ENCODE measurements at places on chromosomes 3 and 15. TPM values are rescaled to one million over a fixed set of nuclear protein-coding genes. Genes with fewer than 3 reads are reported as not detected.

- DNase-seq: no peak
Measured at GRCh38 chr3:85182975-85183752, 224.4 kb downstream of the CADM2 start.

DNA sequence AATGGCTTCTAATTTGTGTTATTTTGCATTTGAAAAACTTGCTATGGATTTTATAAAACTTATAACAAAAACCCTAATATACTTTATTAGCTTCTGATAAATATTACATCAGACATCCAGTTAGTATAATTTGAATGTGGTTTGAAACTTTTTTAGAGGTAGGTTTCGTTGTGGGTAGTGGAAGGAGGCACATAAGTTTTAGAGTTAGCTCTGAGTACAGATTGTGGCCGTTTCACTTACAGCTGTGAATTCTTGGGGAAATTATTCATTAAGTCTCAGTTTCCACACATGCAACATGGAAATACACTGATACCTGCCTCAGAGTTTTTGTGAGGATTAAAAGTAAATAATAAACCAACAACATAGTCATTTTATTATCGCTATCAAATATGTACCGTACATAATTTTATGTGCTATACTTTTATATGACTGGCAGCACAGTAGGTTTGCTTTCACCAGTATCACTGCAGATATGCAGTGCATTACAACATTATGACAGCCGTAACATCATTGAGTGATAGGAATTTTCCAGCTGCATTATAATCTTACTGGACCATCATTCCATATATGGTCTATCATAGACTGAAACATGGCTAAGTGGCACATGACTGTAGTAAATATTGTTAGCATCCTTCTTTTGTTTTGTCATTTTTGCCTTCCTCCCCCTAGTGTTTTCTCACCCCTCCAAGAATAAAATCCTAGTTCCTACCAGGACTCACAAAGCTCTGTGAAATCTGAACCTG is 175.6 kb downstream of the AKAP13 start:
- DNase-seq: no peak

- no peak for DNase-seq
Measured at GRCh38 chr3:49725906-49726681, 2.3 kb upstream of the GMPPB start.

DNA sequence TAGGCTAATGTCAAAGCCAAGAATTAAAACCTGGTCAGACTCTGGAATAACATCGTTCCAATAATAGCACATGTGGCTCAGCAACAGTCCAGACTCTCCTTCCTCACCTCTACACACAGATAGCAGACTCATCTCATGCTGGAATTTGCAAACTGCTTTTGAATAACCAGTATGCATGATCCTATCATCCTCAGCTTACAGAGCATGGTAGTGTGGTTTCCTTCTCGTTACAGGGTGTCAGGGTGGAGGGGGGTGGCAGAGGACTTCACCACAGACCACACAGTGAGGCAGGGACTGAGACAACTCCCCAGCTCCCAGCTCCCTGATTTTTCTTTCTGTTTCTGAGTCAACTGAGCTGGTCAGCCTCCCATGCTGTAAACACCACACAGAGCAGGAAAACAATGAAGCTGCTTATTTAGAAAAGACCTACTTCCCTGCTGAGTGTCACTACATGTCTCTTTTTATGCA is 101.6 kb downstream of the RPL22L1 start:
- no peak for DNase-seq

DNA sequence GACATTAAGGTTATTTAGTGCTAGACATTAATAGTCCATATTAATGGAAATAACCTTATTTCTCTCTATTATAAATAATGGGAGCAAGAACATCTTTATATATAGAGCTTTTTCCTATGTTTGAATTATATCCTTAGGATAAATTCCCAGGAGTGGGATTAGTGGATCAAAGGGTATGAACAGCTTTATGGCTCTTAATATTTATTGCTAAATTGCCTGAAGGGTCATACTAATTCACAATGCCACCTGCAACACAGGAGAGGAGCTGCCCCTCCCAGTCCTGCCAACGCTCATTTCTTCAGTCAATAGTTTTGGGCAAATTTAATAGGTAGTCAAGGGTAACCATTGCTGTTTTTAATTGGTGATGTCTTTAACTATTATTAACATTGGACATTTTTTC is 48.9 kb upstream of the POLR2M start:
- DNase-seq: no peak

- no peak for DNase-seq
Measured at GRCh38 chr15:98597666-98598065, 50.7 kb upstream of the IGF1R start.

GRCh38 chr15:54567408-54568035 is 589.3 kb downstream of the UNC13C start:
- DNase-seq: no peak

DNA sequence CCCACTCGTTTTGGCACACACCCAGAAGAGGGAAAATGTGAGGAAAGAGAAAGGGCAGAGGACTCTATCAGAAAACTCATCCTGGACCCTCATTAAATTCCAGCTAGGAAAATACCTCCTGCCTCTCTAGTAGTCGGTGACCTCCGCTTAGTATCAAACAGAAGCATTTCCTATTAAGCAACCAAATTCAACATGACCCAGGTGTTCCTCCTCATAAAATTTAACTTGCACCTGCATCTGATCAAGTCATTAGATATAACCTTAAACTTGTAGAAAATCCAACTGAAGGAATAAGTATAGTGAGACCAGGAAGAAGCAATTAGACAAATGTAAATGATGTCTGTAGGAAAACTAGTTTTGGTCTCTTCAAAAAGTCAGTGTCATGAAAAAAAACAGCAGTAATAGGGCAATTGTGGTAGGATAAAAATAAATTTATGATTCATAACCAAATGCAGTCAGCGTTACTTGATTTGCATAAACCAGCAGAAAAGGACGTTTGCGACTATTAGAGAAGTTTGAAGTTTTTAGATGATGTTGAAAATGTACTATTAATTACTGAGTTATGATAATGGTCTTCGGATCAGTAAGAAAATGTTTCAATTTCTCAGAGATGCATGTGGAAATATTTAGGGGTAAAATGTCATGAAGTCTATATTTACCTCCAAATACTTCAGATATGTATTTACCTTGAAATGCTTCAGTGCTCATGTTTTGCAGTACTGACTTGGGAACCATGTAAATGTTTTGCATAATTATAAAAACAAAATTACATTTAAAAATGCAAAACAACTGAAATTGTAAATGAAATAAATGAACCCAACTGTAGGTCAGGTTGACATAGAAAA is 44.6 kb downstream of the LDHAL6B start:
- DNase-seq: no peak

DNA sequence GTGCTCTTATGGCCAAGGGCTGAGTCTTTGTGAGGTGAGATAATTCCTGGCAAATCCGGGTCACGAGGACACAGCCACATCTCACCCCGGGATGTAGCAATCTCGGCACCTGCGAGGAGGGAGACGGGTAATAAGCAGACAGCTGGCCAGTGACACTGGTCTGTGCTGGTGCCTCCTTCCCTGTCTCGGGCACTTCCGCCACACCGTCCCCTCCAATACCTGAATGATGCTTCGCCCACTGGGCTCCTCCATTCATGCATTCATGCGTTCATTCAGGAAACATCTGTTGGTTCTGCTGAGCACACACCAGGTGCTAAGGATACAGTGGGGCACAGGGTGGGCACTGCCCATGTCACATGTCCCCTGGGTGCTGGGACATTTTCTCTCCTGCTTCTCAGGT is 60.1 kb downstream of the ATP10A start:
- no peak for DNase-seq

GNAT1 gene
- total RNA-seq: not detected

EFHB gene
- 1.8 TPM for total RNA-seq

PRSS50 gene
- total RNA-seq: not detected

HTR3E gene
- not detected for total RNA-seq
